ENCODE measurements at places on chromosomes 6 and 20. TPM values are rescaled to one million over a fixed set of nuclear protein-coding genes. Genes with fewer than 3 reads are reported as not detected.

- peak overlapping the region; percentile 88 for H3K4me3 ChIP-seq
- peak overlapping the region; percentile 92 for H3K27ac ChIP-seq
- no peak for DNase-seq
- H3K27me3 ChIP-seq = no peaks in the 10 kb centered on the region
- peaks cover 3% of the 10 kb centered on the region for H3K36me3 ChIP-seq
- H3K4me1 ChIP-seq = peaks cover 19% of the 10 kb centered on the region
Observed at GRCh38 chr6:129491436-129491835, 218.5 kb downstream of the ARHGAP18 start.

Gene UFL1
- 17.8 TPM for total RNA-seq

GRCh38 chr6:139439349-139439748 is 64.9 kb upstream of the CITED2 start:
- no peak overlapping the region for H3K4me3 ChIP-seq
- DNase-seq = no peak
- no peaks in the 10 kb centered on the region for H3K27me3 ChIP-seq
- peaks cover 6% of the 10 kb centered on the region for H3K4me1 ChIP-seq

- H3K4me3 ChIP-seq = no peak overlapping the region
- H3K4me1 ChIP-seq = peaks cover 4% of the 10 kb centered on the region
- H3K36me3 ChIP-seq = peaks cover 2% of the 10 kb centered on the region
- no peak overlapping the region for H3K27ac ChIP-seq
- H3K27me3 ChIP-seq = peaks cover 28% of the 10 kb centered on the region
Observed at GRCh38 chr6:43762966-43763695, 6.9 kb upstream of the VEGFA start.

GRCh38 chr6:11023032-11023431 is 21.1 kb downstream of the ELOVL2 start:
- H3K27ac ChIP-seq = no peak overlapping the region
- no peak overlapping the region for H3K4me3 ChIP-seq
- peaks cover 40% of the 10 kb centered on the region for H3K27me3 ChIP-seq
- peaks cover 2% of the 10 kb centered on the region for H3K36me3 ChIP-seq
- no peak for DNase-seq
- peaks cover 5% of the 10 kb centered on the region for H3K4me1 ChIP-seq

DNA sequence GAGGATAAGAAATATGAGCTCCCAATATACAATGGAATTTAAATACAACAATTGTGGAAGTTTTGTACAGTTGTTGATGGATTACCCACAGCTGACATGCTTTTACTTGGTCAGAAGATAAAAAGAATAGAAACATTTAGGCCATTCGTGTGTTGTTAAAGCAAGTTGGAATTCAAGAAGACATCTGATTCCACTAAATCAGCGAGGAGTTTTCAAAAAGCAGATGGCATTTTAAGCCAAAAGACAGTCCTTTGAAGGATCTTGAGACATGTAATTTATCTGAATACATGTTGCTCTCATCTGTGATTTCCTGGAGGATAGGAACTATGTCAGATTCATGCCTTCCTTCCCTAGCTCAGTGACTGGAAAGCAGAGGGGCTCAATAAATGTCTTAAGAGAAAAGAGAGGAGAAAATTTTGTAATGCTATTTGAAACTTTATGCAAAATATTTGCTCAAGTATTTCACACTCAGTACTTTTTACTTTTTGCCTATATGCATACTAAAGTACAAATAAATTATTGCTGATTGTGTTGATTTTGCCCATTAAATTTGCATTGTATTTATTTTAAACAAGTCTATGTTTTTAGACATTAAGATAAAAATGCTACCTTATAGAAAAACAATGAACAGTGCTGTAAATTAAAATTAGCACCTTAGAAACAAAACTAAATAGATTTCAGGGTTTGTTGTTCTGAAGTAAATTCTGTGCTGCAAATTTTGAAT is 733.8 kb upstream of the FLRT3 start:
- no peaks in the 10 kb centered on the region for H3K36me3 ChIP-seq
- H3K27ac ChIP-seq = no peak overlapping the region
- no peak overlapping the region for H3K4me3 ChIP-seq
- no peaks in the 10 kb centered on the region for H3K27me3 ChIP-seq
- no peaks in the 10 kb centered on the region for H3K4me1 ChIP-seq

DNA sequence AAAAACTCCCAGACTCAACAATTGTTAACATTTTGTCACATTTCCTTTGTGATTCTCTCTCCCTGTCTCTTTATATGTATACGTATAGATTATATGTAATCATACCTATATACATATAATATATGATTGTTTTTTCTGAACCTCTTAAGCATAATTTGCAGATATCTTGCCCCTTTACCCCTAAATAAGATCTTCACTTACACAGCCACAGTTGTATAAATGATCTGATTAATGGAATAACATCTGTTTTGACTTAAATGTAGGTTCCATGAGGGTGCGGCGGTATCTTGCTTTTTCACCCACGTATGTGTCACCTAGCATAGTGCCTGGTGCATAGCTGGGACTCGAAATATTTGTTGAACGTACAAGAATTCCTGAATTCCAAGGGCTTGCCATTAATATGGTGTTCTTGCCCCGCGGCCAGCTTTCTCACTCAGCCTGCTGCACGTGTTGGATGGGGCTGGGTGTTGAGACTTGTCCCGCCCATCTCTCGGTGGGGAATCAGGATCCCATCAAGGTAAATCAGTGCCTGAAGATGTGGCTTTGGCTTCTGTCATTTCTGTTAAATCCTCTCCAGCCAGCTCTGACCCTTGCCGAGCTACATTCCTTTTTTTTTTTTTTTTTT is 10.4 kb upstream of the MANBAL start:
- no peak overlapping the region for H3K4me3 ChIP-seq
- H3K27ac ChIP-seq = no peak overlapping the region
- peaks cover 7% of the 10 kb centered on the region for H3K4me1 ChIP-seq

- H3K4me3 ChIP-seq = no peak overlapping the region
- no peak for DNase-seq
- peaks cover 13% of the 10 kb centered on the region for H3K4me1 ChIP-seq
- H3K27ac ChIP-seq = peak overlapping the region; percentile 45
- H3K27me3 ChIP-seq = peaks cover 6% of the 10 kb centered on the region
Observed at GRCh38 chr20:62496568-62497218, 20.9 kb upstream of the GATA5 start.

DNA sequence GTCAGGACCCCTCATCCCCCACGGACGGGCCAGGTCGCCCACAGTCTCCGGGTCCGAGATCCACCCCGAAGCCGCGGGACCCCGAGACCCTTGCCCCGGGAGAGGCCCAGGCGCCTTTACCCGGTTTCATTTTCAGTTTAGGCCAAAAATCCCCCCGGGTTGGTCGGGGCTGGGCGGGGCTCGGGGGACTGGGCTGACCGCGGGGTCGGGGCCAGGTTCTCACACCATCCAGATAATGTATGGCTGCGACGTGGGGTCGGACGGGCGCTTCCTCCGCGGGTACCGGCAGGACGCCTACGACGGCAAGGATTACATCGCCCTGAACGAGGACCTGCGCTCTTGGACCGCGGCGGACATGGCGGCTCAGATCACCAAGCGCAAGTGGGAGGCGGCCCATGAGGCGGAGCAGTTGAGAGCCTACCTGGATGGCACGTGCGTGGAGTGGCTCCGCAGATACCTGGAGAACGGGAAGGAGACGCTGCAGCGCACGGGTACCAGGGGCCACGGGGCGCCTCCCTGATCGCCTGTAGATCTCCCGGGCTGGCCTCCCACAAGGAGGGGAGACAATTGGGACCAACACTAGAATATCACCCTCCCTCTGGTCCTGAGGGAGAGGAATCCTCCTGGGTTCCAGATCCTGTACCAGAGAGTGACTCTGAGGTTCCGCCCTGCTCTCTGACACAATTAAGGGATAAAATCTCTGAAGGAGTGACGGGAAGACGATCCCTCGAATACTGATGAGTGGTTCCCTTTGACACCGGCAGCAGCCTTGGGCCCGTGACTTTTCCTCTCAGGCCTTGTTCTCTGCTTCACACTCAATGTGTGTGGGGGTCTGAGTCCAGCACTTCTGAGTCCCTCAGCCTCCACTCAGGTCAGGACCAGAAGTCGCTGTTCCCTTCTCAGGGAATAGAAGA is 978 bp downstream of the HLA-A start:
- no peaks in the 10 kb centered on the region for H3K27me3 ChIP-seq
- peak overlapping the region; percentile 97 for H3K4me3 ChIP-seq
- no peak for DNase-seq

Gene SUMO4
- total RNA-seq = 9.0 TPM

DNA sequence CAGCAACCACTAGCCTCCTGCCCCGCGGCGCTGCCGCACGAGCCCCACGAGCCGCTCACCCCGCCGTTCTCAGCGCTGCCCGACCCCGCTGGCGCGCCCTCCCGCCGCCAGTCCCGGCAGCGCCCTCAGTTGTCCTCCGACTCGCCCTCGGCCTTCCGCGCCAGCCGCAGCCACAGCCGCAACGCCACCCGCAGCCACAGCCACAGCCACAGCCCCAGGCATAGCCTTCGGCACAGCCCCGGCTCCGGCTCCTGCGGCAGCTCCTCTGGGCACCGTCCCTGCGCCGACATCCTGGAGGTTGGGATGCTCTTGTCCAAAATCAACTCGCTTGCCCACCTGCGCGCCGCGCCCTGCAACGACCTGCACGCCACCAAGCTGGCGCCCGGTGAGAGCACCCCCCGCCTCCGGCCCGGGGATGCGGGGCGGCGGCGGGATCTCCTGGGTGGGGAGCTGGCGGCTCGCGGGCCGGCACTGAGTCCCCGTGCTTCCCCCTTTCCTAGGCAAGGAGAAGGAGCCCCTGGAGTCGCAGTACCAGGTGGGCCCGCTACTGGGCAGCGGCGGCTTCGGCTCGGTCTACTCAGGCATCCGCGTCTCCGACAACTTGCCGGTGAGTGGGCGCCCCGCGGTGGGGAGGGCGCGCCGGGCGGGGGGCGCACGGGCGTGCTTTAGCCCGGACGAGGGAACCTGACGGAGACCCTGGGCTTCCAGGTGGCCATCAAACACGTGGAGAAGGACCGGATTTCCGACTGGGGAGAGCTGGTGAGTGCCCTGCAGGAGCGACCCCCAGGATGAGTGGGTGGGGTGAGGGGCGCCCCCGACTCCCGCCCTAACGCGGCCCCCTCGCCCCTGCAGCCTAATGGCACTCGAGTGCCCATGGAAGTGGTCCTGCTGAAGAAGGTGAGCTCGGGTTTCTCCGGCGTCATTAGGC is 585 bp downstream of the PIM1 start:
- peaks cover 21% of the 10 kb centered on the region for H3K36me3 ChIP-seq
- peaks cover 51% of the 10 kb centered on the region for H3K4me1 ChIP-seq
- peak overlapping the region; percentile 96 for H3K4me3 ChIP-seq
- peak overlapping the region; percentile 99 for H3K27ac ChIP-seq

Gene MAK
- total RNA-seq = 0.75 TPM

DNA sequence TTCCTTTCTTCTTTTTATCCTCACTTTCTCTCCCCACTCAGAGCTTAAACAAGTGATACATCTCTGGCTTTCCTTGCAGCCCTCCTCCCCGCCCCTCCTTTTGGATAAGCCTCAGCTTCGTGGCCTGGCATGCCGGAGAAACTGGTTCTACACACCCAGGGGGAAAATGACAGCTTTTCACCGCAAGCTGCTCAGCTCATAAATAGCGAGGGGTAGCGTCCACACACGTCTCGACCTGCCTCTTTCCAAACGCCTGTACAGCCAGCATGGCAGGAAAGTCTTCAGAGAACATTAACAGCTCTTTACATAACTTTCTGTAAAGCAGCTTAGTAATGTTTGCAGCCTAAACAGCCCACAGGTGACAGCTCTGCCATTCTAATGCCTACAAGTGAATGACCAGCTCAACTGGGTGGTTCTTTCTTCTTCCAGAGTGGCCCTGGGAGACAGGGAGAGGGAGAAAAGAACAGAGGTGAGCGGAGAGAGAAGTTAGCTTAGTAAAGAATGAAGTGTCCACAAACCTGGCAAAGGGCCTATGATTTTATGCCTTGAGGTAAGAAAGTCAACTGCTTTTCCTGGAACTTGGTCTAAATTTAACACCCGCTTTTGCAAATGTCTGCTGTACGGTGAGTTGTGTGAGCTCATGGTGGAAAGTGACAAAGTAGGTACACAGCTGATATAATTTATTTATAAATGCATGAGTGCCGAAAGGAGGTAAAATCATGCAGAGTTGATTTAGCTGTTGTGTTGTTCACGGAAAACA is 251.5 kb downstream of the TFAP2A start:
- H3K36me3 ChIP-seq = no peaks in the 10 kb centered on the region
- no peaks in the 10 kb centered on the region for H3K4me1 ChIP-seq
- no peak overlapping the region for H3K4me3 ChIP-seq
- H3K27me3 ChIP-seq = no peaks in the 10 kb centered on the region

Gene TOX2
- total RNA-seq = 1.7 TPM

Data from T-helper 17 cell (primary cell).